ENCODE measurements at places on chromosomes 4 and X.

- no peak for DNase-seq
Observed at GRCh38 chr4:123488916-123489315, 92.3 kb downstream of the SPRY1 start.

- DNase-seq: peak; percentile 47
Observed at GRCh38 chr4:131644619-131645018, 1504.5 kb upstream of the PCDH10 start.

GRCh38 chr4:108426493-108426892, 193.9 kb upstream of the RPL34 start:
- DNase-seq: no peak

- no peak for DNase-seq
Observed at GRCh38 chr4:5511791-5512190, 196.6 kb downstream of the EVC2 start.

GRCh38 chrX:10387011-10387410, 230.2 kb downstream of the CLCN4 start:
- peak; percentile 6 for DNase-seq

GRCh38 chr4:154727540-154727939, 16.3 kb upstream of the LRAT start:
- DNase-seq: no peak

GRCh38 chr4:107216379-107216778, 180.3 kb upstream of the DKK2 start:
- no peak for DNase-seq

DNA sequence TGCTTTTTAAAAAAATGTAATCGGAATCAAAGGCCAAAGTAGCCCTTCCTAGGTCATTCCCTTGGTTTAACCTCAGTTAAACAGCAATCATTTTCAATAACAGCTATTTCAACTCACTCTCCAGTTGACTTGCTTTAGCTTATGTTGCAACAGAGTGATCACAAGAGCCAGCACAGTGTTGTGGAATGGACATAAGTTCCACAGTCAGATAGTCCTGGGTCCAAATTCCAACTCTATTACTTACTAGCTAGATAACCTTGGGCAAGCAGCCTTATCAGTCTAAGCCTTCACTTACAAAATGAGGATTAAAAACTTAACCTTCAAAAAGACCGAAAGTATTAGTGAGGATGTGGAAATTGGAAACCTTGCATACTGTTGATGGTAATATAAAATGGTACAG, 9.2 kb upstream of the GPC3 start:
- DNase-seq: no peak

DNA sequence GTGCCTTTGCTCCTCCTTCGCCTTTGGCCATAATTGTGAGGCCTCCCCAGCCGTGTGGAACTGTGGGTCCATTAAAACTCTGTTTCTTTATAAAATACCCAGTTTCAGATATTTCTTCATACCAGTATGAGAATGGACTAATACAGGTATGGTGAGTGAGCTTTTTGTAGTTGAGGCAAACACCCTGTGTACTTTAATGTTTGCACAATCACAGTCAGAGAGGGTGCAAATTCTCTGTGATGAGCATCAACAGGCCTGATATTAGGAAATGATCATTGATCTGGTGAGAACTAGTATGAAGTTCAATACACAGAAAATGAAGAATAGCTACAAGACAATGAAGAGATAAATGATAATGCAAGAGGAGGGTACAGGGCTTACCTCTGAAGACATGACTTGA, 744.6 kb downstream of the RPA4 start:
- no peak for DNase-seq

- DNase-seq: no peak
Observed at GRCh38 chrX:20011608-20012007, 20.7 kb upstream of the BCLAF3 start.

- no peak for DNase-seq
Observed at GRCh38 chrX:39907964-39908661, 189.6 kb downstream of the BCOR start.

- DNase-seq: no peak
Observed at GRCh38 chr4:10275696-10276095, 159.1 kb upstream of the WDR1 start.

DNA sequence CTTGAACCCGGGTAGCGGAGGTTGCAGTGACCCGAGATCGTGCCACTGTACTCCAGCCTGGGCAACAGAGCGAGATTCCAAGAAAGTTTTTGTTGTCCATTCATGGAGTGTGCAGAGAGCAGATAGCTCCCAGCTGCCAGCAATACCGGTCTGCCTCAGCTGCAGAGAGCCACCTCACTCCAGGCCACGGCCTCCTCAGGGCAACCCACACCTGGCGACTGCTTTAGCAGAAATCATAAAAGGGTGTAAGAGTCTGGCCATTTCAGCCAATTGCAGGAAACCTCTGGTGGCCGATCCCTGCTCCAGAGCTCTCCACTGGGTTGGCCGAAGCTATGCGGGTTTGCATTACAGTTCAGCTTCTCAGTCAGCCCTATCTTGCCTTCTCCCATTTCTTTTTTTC, 227.4 kb upstream of the BCOR start:
- DNase-seq: no peak

GRCh38 chr4:139209470-139210063, 32.5 kb upstream of the ELF2 start:
- no peak for DNase-seq

GRCh38 chrX:118978451-118978850, 4.0 kb downstream of the LONRF3 start:
- no peak for DNase-seq

GRCh38 chr4:183906489-183906738, 1.3 kb downstream of the STOX2 start:
- DNase-seq: no peak

DNA sequence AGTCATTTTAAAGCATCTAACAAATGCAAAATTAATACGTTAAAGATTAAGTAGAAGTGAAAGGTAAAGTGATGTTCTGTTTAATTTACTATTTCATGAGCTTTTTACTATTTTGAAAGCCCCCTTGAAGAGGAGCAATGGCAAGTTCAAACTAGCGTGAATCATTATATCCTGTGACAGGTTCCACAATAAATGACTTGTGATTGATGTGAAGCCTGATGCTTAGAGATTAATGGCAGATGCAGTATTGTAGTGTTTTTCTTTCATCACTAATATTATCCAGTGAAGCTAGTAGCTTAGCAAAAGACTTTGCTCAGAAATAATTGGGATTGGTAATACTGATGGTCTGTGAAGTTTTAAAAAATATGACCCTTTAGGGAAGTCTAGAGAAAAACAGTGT, 57.3 kb downstream of the STOX2 start:
- DNase-seq: no peak

- peak; percentile 11 for DNase-seq
Observed at GRCh38 chr4:33386764-33387163, 2666.6 kb downstream of the PCDH7 start.

GRCh38 chr4:168433571-168433970, 46.7 kb downstream of the DDX60L start:
- no peak for DNase-seq

DNA sequence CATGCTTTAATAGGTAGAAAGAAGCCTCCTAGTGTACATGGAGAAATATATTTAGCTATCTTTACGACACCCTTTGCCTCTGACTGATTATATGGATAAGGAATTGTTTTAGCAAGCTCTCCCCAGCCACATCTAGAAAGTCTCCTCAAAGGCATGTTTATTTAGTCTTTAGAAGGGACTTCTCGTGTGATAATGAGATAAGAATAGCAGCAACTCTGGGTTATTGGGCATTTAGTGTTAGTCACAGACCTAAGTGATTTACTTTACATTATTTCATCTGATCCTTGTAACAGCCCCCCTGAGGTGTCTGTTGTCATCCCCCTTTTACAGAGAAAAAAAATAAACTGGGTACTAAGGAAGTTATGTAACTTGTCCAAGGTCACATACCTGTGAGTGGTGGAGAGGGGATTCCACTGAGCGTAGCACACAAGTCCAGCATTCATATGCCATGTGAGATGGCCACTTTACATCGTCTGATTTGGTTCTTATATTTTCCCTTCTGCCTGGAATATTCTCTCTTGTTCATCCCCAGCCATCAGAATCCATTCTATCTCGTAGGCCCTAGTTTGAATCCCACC, 77.7 kb downstream of the TSPAN7 start:
- DNase-seq: no peak

GRCh38 chrX:122878269-122878668, 305.8 kb upstream of the GRIA3 start:
- DNase-seq: no peak

DNA sequence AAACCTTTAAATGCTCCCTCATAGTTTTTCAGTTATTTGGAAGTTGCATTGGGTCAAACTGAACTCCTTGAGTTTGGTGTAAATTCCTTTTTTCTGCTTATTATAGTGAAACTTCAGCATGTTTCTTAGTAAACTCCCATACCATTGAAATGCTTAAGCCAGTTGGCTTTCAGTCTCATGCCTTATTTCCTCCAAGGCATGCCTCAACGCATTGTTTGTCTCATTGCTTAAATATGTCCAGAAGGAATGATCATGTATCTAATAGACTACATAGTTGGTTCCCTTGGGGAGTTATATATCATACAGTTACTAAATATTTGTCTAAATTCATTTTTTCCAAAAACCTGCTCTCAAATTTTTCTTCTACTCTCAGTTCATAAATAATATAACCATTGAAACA, 114.0 kb downstream of the STOX2 start:
- no peak for DNase-seq

DNA sequence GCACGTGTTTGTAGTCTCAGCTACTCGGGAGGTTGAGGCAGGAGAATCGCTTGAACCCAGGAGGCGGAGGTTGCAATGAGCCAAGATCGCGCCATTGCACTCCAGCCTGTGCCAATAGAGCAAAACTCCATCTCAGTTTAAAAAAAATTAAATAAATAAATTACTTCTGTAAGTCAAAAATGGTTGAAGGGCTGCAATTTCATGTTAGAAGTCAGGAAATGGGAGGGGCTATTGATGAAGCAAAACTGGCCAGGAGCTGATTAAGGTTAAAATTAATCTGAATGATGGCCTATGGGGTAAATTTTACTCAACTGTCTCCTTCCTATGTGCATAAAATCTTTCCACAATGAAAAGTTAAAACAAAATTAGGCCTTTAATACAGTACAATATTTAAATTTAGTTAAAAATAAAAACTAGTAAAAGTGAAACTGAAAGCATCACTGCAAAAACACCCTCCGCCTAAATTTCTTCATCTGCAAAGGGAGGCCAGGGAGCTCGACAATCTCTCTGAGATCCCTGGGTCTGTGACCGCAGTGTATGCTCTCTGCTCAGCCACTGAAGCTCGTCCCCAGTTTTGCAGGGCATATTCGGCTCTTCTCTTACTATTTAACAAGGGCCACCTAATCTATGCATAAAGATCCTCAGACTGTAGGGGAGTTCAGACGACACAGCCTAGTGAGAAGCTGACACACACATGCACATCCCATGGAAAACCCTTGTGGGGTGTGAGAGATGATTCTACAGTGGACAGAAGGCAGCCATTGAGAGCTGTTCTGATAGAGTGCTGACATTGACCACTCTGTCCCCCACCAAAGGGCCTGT, 57.2 kb downstream of the IRF2 start:
- DNase-seq: no peak

GRCh38 chr4:164550989-164551712, 202.8 kb upstream of the SMIM31 start:
- DNase-seq: no peak

GRCh38 chr4:188106454-188106853, 2.9 kb downstream of the TRIML2 start:
- DNase-seq: no peak

- DNase-seq: no peak
Observed at GRCh38 chrX:52983321-52984000, 25.1 kb upstream of the FAM156A start.

DNA sequence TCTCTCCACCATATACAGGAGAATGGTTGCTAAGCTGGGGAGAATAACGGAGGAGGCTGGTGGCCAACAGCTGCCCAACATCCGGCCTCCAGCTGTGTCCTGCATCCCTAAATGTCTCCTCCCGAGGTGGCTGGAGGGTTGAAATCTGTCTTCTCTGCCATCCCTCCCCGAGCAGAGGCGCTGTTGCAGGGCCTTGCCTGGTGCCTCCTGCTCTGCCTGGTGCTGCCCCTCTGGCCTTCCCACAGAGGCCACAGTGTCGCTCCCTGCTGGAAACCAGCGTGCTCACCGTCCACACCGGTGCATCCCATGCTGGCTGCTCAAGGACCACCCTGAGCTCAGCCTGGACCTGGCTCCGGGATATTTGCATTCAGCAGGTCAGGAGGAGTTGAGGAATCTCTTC, 115.2 kb downstream of the ENPP6 start:
- DNase-seq: no peak

GRCh38 chr4:30950737-30951136, 230.6 kb downstream of the PCDH7 start:
- no peak for DNase-seq

GRCh38 chr4:174135530-174135929, 147.9 kb downstream of the FBXO8 start:
- no peak for DNase-seq

DNA sequence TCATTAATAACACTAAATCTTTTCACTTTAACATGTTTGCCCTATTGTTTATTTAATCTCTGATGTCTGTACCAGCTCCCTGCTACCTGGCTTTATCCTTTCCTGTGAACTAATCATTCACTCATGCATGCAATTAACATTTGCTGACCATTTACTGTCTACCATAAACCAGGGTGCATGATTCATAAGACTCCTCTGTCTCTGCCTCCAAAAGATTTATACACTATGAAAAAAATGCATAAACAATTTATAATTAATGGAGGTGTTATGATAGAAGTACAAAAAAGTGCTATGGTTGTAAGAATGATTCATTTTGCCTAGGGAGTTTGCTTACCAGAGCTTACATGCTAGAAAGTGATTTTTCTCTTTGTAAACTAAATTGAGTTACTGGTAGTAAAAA, 24.5 kb upstream of the CPEB2 start:
- DNase-seq: no peak

DNA sequence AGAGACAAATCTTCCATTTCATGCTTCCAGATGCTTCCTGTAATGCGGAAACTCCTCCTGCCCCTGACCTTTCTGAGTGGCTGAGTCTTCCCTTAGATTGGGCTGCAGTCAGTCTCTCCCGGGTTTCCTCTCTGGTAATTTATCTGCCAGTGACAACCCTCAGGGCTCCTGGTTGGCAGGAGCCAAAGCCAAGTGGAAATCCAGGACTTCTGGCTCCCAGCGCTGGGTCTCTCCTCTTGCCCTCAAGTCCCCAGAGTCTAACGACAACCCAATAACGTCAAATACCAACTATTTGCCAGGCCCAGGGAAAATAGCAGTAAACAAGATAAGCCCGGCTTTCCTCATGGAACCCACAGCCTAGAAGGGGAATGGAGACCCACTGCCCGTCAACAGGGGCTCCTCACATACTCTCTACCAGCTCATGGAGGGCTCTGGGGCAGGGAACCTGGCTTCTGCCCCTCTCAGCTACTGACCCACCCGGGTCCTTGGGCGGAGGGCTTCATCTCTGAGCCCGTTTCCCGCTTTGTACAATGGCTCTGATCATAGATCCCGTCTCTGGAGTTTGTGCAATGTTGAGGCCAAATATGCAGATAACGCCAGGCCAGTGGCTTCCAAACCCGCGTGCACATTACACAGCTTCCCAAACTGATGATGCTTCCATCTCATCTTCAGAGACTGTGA, 1.1 kb upstream of the TBC1D14 start:
- no peak for DNase-seq

GRCh38 chrX:83416273-83416672, 91.8 kb upstream of the POU3F4 start:
- peak; percentile 36 for DNase-seq

GRCh38 chr4:104015680-104016079, 295.9 kb upstream of the TACR3 start:
- DNase-seq: peak; percentile 34

Measured in NCI-H82 (cell line).